ENCODE measurements at places on chromosomes 12 and 14.

- H3K27me3 ChIP-seq, result no peaks in the 10 kb centered on the region
- no peak overlapping the region for H3K27ac ChIP-seq
- H3K4me3 ChIP-seq, result no peak overlapping the region
- no peaks in the 10 kb centered on the region for H3K36me3 ChIP-seq
- DNase-seq, result no peak
These were observed 243.6 kb downstream of the CHST11 start for GRCh38 chr12:104700324-104700723.

GRCh38 chr14:68785534-68786490, 7.1 kb downstream of the ZFP36L1 start:
- no peak overlapping the region for H3K4me3 ChIP-seq
- H3K36me3 ChIP-seq, result peaks cover 2% of the 10 kb centered on the region
- no peak overlapping the region for H3K27ac ChIP-seq

GRCh38 chr14:51846631-51847488, 13.6 kb upstream of the GNG2 start:
- no peak overlapping the region for H3K4me3 ChIP-seq
- no peaks in the 10 kb centered on the region for H3K27me3 ChIP-seq

GRCh38 chr14:93023039-93023438, 92.7 kb downstream of the ITPK1 start:
- H3K27me3 ChIP-seq, result no peaks in the 10 kb centered on the region
- H3K4me3 ChIP-seq, result no peak overlapping the region
- no peaks in the 10 kb centered on the region for H3K36me3 ChIP-seq
- H3K27ac ChIP-seq, result no peak overlapping the region
- peak; percentile 90 for DNase-seq
- no peaks in the 10 kb centered on the region for H3K4me1 ChIP-seq

DNA sequence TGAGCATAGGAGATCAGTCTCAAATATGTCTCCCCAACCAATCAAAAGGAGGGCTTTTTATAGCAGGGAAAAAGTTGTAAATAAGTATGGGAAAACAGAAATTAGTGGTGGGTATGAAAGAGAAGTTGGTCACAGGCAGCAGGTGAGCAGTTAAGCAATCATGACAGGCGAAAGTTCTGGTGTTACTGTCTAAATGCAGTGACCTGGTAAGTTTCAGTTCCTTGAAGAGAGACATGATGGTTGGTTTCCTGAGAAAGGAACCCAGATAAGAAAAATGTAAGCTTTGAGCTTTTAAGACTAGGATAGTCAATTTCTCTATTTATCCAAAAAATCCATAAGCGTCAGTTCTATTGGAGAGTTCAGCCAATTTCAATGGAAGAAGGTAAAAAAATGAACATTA, 466.2 kb upstream of the FLRT2 start:
- H3K27ac ChIP-seq, result no peak overlapping the region
- no peaks in the 10 kb centered on the region for H3K36me3 ChIP-seq
- H3K4me3 ChIP-seq, result no peak overlapping the region
- no peaks in the 10 kb centered on the region for H3K27me3 ChIP-seq

- H3K27ac ChIP-seq, result no peak overlapping the region
- no peak overlapping the region for H3K4me3 ChIP-seq
- H3K36me3 ChIP-seq, result no peaks in the 10 kb centered on the region
- H3K4me1 ChIP-seq, result no peaks in the 10 kb centered on the region
- no peaks in the 10 kb centered on the region for H3K27me3 ChIP-seq
- DNase-seq, result peak; percentile 47
These were observed 55.0 kb upstream of the BICD1 start for GRCh38 chr12:32051511-32052211.

DNA sequence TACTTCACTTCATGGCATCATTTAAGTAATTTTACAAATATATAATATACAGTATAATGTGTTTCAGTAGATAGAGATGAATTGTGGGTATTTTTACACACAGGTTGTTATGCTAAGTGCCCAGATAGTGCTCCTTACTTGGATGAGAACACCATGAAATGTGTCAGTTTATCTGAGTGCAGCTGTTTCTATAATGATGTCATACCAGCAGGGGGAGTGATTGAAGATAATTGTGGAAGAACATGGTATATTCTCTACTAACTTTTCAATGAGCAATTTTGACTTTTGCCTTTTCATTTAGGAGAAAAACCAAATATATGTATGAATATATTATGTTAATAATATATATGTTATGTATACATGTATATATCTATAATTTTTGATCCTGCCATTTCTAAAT, 221.6 kb downstream of the LRRK2 start:
- H3K36me3 ChIP-seq, result no peaks in the 10 kb centered on the region
- no peaks in the 10 kb centered on the region for H3K4me1 ChIP-seq
- DNase-seq, result peak; percentile 27

DNA sequence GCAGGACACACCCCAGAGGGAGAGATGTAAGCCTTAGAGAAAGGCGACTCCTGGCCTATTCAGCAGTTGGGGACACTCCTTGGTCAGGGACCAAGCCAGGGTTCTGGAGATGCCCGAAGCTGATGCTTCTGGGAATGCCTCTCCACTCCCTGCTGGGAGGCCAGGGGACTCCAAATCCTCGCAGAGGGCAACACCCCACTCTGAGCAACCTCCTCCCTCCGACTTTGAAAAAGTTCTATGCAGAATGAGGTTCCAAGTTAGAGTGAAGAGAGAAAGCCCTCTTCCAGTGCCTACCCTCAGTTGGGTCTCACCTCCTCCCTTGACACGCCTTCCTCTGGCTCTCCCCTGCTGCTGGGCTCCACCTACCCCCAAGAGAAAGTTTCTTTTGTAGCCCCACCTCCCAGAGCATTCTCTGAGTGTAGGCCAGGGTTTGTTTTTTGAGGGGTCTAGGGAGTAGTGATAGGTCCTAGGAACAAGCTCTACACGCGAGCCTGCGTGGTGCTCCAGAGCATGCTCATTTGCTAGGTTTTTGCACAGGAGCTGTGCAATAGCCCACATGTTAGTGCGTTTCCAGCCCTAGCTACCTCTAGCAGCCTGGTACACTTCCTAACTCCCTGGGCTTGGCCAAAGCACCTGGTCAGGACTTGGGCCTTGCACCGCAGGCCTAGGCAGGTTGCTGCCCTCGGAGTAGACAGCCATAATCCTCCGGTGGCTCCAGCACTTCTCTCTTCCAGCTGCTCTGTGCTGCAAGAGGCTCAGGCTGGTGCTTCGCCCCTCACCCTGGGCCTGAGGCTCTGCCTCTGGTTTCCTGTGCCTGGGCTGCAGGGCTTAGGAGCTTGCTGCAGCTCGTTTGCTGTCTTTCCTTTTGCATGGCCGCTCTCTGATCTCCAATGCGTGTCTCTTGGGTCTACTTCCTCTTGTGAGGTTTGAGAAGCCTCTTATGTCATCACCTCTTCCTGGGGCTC, 590 bp upstream of the CEBPE start:
- no peaks in the 10 kb centered on the region for H3K27me3 ChIP-seq
- no peaks in the 10 kb centered on the region for H3K36me3 ChIP-seq
- H3K4me3 ChIP-seq, result no peak overlapping the region
- peaks cover 21% of the 10 kb centered on the region for H3K4me1 ChIP-seq

DNA sequence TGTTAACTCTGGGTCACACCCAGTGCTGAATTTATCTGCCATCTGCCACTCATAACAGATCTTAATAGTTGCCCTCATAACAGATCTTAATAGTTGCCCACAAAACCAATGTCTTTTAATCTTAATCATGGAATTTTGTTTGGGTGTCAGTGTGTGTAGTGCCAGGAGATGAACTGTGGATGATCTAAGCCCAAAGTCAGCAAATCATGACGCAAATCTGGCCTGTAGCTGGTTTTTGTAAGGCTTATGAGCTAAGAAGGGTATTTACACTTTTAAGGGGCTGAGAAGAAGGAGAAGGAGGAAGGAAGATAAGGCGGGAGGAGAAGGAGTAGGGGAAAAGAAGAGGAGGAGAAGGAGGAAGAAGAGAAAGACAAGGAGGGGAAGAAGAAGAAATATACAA, 10.0 kb upstream of the IL26 start:
- H3K4me3 ChIP-seq, result no peak overlapping the region
- no peak for DNase-seq
- H3K27me3 ChIP-seq, result no peaks in the 10 kb centered on the region
- no peak overlapping the region for H3K27ac ChIP-seq

DNA sequence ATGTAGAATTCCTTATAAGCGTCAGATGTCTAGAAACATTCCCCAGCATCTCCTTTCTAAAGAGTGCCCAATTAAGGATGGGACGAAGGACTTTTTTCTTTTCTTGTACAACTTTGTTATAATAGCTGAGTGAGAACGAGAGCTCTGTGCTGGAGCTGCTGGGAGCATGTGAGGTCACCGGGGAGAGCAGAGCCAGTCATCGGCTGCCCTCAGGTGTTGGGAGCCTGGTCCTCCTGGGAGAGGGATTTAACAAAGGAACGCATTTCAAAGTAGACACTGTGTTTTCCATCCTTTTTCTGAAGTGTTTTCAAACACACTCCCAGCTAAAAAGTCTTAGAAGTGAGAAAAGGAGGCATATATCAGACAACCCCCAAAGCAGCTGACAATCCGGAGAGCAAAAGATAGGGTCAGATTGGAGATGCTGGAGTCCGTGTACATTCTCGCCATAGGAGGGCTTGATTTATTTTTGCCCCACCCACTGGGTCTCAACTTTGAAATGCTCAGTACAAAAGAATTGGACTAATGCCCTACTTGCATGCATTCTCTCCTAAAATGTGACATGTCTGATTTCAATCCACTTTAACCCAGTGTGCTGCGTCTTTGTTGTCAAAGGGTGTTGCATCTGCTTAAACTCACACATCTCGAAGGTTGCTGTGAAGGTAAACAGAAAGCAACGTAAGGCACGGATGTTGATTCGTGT, 50.8 kb upstream of the PIWIL1 start:
- no peak overlapping the region for H3K27ac ChIP-seq
- H3K4me3 ChIP-seq, result no peak overlapping the region
- no peaks in the 10 kb centered on the region for H3K27me3 ChIP-seq
- no peaks in the 10 kb centered on the region for H3K4me1 ChIP-seq

- no peak overlapping the region for H3K4me3 ChIP-seq
- H3K27ac ChIP-seq, result no peak overlapping the region
- no peaks in the 10 kb centered on the region for H3K27me3 ChIP-seq
- peaks cover 5% of the 10 kb centered on the region for H3K4me1 ChIP-seq
- no peak for DNase-seq
These were observed 322.2 kb upstream of the DIO3 start for GRCh38 chr14:101239065-101239464.

- H3K36me3 ChIP-seq, result no peaks in the 10 kb centered on the region
- H3K27ac ChIP-seq, result no peak overlapping the region
- no peak for DNase-seq
- no peaks in the 10 kb centered on the region for H3K27me3 ChIP-seq
- no peak overlapping the region for H3K4me3 ChIP-seq
These were observed 60.3 kb downstream of the MED13L start for GRCh38 chr12:116217045-116217735.

- no peaks in the 10 kb centered on the region for H3K27me3 ChIP-seq
- no peaks in the 10 kb centered on the region for H3K4me1 ChIP-seq
- H3K4me3 ChIP-seq, result no peak overlapping the region
- no peak for DNase-seq
These were observed 70.2 kb downstream of the TSPAN11 start for GRCh38 chr12:30996752-30997151.

GRCh38 chr12:119182701-119183493, 4.2 kb downstream of the HSPB8 start:
- DNase-seq, result no peak
- no peak overlapping the region for H3K4me3 ChIP-seq
- H3K36me3 ChIP-seq, result no peaks in the 10 kb centered on the region
- no peaks in the 10 kb centered on the region for H3K27me3 ChIP-seq
- no peak overlapping the region for H3K27ac ChIP-seq
- peaks cover 19% of the 10 kb centered on the region for H3K4me1 ChIP-seq

GRCh38 chr14:104870368-104871144, 5.5 kb downstream of the CEP170B start:
- H3K27me3 ChIP-seq, result no peaks in the 10 kb centered on the region
- no peaks in the 10 kb centered on the region for H3K36me3 ChIP-seq
- H3K4me1 ChIP-seq, result peaks cover 5% of the 10 kb centered on the region
- H3K4me3 ChIP-seq, result no peak overlapping the region

- H3K4me3 ChIP-seq, result peak overlapping the region; percentile 4
- peaks cover 7% of the 10 kb centered on the region for H3K36me3 ChIP-seq
- H3K27me3 ChIP-seq, result peaks cover 43% of the 10 kb centered on the region
- H3K27ac ChIP-seq, result no peak overlapping the region
- peaks cover 5% of the 10 kb centered on the region for H3K4me1 ChIP-seq
- DNase-seq, result peak; percentile 50
These were observed 8.7 kb downstream of the SHMT2 start for GRCh38 chr12:57237932-57238853.

- no peaks in the 10 kb centered on the region for H3K36me3 ChIP-seq
- H3K27ac ChIP-seq, result no peak overlapping the region
- no peaks in the 10 kb centered on the region for H3K27me3 ChIP-seq
- H3K4me3 ChIP-seq, result no peak overlapping the region
These were observed 2.5 kb upstream of the ACTN1 start for GRCh38 chr14:68981539-68981976.

DNA sequence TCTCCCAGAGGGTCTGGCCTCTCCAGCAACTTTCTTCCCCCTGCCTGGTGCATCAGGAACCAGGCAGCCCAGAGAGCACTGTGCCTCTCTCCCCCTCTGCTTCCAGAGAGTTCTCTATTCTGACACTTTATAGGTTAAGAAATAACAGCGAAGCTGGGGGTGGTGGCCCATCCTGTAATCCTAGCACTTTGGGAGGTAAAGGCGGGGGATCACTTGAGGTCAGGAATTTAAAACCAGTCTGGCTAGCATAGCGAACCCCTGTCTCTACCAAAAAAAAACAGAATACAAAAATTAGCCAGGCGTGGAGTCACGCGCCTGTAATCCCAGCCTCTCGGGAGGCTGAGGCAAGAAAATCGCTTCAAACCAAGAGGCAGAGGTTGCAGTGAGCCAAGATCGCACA, 58.3 kb downstream of the ESRRB start:
- H3K4me1 ChIP-seq, result no peaks in the 10 kb centered on the region
- no peak overlapping the region for H3K27ac ChIP-seq
- H3K36me3 ChIP-seq, result no peaks in the 10 kb centered on the region
- H3K27me3 ChIP-seq, result no peaks in the 10 kb centered on the region
- DNase-seq, result no peak

- DNase-seq, result no peak
- no peaks in the 10 kb centered on the region for H3K27me3 ChIP-seq
- H3K36me3 ChIP-seq, result no peaks in the 10 kb centered on the region
- H3K27ac ChIP-seq, result no peak overlapping the region
These were observed 477.2 kb downstream of the DIO2 start for GRCh38 chr14:79734151-79734550.

DNA sequence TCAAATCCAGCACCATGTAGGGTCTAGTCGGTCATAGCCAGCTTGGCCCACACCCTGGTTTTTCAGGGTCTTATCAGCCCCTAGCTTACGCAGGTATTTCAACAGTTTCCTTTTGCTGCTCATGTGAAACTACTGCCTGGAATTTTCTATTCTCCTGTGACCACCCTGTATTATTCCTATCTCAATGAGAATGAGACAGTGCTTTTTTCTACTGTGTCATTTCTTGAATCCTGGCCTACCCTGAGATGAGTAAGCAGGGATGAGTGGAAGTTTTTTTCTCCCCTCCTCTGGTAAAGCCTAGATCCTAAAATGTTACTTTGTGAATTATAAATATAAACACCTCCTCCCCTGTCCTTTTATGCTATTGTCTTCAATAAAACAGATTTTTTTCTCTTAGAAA, 62.7 kb upstream of the ARID2 start:
- H3K27ac ChIP-seq, result peak overlapping the region; percentile 49
- H3K4me3 ChIP-seq, result no peak overlapping the region
- H3K27me3 ChIP-seq, result no peaks in the 10 kb centered on the region
- peaks cover 2% of the 10 kb centered on the region for H3K4me1 ChIP-seq
